ENCODE measurements at places on chromosomes 13 and 19.

GRCh38 chr13:91722267-91722884 lies 324.0 kb downstream of the GPC5 start:
- DNase-seq = peak; percentile 32

DNA sequence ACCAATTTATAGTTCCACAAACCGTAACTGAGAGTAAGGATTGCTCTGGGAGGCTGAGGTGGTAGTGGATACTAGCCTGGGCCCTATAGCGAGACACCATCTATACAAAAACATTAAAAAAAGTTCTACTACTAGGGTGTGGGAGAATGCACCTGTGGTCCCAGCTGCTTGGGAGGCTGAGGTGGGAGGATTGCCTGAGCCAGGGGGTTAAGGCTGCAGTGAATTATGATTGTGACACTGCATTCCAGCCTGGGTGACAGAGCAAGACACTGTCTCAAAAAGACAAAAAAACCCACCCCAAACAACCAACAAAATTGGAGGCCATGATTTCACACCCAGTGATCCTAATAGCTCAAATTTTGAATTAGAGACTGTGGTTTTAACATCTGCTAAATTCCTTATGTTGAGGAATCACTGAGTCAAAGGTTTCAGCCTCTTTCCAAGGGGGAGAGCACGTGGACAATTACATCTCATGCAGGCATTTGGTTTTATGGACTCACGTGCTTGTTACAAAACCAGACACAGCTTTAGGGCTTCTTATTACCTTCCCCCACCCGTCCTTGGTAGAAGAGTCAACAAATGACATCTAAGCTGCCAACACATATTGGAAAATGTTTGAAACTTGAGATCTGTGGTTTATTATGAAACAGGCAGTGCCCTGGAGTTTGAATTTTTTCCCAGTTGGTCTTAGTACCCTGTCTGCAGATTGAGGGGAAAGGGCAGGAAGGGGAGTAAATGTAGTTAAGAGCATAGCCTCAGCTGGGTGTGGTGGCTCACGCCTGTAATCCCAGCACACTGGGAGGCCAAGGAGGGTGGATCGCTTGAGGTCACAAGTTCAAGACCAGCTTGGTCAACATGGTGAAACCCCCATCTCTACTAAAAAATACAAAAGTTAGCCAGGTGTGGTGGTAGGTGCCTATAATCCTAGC lies 18.5 kb downstream of the CYP2A6 start:
- peak; percentile 98 for DNase-seq

DNA sequence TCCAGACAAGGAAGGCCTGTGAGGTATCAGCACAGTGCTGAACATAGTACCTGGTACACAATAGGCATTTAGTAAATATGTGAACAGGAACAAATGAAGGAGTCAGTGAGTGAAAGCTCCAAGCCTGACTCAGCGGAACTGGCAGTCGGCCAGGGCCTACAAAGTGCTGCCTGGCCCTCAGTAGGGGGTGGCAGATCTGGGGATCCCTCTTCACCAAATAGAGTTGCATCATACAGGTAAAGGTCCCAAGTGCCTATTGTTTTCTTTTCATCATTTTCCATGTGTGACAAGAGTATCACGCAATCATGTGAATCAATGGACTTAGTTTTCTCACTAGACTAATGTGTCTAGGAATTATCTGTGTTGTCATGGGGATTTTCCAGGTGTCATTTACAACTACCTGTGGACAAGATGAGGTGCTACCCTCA lies 9.2 kb downstream of the CYP2B6 start:
- DNase-seq = no peak

- DNase-seq = no peak
Measured at GRCh38 chr19:41882568-41883462, at the start of gene ARHGEF1. TSS of gene ARHGEF1 (plus strand) at chr19:41883184. CDS start at chr19:41888083, 4,899 bp downstream.

GRCh38 chr13:111480976-111481375 lies 160.5 kb downstream of the TEX29 start:
- no peak for DNase-seq

Data from fibroblast of the aortic adventitia (primary cell).